ENCODE measurements at places on chromosomes 3 and 15. TPM values are rescaled to one million over a fixed set of nuclear protein-coding genes. Genes with fewer than 3 reads are reported as not detected.

ACTRT3 gene
- 3.8 TPM for total RNA-seq

EHHADH gene
- total RNA-seq, result 8.2 TPM

P2RY14 gene
- total RNA-seq, result not detected

GOLGA6L10 gene
- total RNA-seq, result 1.00 TPM

GLDN gene
- total RNA-seq, result not detected

FANCD2OS gene
- total RNA-seq, result not detected

SKOR1 gene
- 0.36 TPM for total RNA-seq

SLC12A1 gene
- total RNA-seq, result 0.15 TPM
